NCI-H1092 treated with DMSO at 0.1 percent for 48 hours (cell line): ENCODE measurements at places on chromosomes 12 and 14.

DNA sequence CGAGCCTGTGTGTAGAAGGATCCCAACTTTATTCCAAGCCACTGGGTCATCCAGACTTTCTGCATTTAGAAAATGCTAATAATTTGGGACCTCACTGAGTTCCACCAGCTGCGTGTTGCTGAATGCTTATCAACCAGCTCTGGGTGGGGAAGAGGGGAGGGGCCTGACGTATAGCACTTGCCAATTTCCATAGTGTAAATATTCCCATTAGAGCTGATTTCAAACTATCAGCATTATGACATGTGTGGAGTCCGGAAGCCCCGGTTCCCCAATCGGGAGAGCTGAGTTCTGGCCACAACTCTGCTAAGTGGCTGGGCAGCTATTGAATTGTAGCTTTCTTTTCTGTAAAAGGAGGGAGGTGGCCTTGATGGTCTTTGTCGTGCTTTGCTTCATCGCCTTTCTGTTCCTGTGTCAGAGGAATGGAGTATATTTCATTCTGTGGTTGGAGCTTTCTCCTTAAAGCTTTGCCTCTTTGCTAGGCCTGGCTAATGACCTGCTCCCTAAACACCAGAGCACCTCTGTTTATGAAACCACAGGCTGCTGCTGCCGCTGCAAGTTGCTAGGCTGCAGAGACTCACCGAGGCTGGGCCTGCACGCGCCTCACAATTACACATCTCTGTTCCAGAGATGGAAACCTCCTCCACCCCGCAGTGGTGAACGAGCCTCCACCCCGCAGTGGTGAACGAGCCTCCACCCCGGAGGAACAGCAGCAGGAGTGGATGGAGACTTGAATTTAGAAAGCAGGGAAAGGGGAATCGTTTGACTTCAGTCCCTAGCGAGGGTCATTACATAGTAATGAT lies 7.7 kb upstream of the BCL7A start:
- no peak for DNase-seq

DNA sequence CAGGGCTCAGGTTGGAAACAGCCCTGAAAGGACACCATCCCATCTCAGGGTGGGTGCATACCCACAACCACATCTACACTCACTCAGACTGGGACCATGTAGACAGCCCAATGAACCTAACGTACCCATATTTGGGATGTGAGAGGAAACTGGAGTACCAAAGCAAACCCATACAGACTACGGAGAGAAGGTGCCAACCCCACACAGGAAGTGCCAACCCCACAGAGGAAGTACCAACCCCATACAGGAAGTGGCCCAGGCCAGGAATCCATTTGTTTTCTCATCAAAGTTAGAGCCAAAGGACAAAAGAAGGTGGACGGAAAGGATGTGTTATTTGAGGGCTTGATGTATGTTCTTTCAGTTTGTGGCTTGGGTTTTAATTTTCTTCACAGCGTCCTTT lies 19.5 kb upstream of the SPIC start:
- no peak for DNase-seq

DNA sequence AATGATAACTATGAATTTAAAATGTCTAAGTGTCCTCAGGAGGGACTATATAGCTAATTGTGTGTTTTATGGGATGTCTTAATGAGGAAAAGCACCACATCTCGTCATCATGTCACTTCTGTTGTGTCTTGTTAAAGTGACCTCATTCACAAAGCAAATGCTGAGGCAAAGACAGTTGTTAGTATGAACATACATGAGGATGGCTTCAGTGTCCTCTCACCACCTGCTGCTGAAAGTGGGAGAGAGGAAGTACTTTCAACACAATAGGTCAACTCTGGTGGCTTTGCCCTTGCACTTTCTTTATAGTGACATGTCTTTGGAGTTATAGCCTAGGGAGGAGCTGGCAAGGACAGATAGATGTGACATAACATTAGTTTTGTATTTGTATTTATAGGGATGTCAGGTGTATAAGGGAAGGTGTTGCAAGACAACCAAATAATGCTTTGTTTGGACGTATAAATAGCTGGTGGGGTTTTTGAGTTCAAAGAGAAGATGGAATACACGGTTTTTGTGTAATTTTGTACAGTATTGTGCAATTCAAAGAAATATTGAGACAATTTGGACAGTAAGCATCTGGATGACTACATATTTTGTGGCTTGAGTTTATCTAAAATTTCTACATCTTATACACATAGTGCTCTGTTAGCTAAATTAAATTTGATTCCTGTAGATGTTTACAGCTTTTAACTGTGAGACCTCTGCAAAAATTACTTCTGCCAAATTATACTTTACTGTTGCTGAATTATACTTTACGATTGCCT lies 131.7 kb upstream of the ATP2B1 start:
- no peak for DNase-seq

DNA sequence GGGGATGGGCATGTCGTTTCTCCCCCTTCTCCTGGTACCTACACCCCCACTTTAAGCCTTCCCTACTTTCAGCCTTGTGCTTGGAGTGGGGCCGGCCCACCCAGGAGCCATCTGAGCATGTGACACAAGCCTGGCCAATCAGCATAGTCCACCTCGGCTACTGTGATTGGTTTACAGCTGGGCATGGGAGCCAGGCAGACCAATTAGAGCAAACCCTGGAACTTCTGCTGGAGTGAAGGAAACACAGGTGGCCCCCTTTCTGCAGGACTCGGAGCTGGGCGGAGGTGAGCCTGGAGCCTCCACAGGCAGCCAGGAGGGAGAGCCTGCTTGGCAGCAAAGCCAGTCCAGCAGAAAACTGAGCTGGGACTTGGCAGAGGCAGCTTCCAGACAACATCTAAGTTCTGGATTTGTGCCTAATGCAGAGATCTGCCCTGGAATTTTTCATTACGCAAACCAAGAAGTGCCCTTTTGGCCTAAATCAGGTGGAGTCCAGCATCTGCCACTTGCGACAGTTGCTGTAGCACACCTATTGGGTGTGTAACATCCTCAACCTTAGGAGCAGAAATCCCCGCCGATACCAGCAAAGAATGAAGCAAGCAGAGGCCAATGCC lies 59.5 kb downstream of the SCARB1 start:
- DNase-seq: no peak

GRCh38 chr14:48628870-48629269 lies 953.5 kb upstream of the MDGA2 start:
- DNase-seq: no peak

DNA sequence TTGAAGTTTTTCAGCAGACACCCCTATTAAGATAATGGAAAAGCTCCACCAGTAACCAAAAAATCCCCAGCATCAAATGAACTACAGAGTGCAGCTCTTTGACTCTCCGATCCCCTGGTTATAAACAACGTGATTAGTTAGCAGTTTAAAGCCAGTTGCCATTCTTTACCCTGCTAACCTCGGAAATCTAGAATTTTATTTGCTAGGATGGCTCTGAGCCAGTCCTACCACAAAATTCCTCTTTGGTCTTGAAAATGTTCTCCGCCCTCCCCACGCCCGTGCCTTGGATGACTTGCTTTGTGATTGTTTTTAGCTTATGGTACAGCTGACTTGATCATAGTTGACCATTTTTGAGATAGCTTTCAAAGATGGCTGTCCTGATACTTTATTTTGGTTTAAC lies 1.2 kb downstream of the KLHDC2 start:
- no peak for DNase-seq

- DNase-seq: no peak
These were observed 10.3 kb downstream of the RTL1 start for GRCh38 chr14:100893228-100893601.

- DNase-seq: no peak
These were observed 32.1 kb downstream of the SNRNP35 start for GRCh38 chr12:123490089-123490488.

DNA sequence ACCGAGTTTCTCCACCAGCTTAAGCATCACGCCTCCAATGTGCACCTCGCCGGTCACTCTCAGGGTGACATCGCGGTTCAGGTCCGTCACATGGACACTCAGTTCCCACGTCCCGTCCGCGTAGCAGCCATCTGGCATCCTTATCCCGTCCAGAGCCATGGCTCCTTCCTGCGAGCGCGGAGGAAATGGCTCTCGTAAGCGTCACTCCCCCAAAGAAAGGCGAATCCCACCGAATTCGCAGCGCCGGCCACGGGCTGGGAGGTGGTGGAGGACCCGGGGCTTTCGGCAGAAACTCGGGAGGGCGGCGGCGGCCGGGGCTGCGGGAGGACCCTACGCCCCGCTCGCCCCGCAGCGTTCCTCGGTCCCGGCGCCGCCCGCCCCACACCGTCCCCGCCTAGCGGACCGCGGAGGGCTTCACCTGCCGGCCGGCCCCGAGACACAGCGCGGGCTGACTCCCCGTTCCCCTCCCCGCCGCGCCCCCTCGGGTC lies 396 bp downstream of the FERMT2 start:
- DNase-seq: peak; percentile 50

- peak; percentile 55 for DNase-seq
These were observed 32.9 kb downstream of the MVK start for GRCh38 chr12:109606320-109607028.

GRCh38 chr14:33516898-33517436 lies 433.9 kb downstream of the EGLN3 start:
- DNase-seq: no peak

DNA sequence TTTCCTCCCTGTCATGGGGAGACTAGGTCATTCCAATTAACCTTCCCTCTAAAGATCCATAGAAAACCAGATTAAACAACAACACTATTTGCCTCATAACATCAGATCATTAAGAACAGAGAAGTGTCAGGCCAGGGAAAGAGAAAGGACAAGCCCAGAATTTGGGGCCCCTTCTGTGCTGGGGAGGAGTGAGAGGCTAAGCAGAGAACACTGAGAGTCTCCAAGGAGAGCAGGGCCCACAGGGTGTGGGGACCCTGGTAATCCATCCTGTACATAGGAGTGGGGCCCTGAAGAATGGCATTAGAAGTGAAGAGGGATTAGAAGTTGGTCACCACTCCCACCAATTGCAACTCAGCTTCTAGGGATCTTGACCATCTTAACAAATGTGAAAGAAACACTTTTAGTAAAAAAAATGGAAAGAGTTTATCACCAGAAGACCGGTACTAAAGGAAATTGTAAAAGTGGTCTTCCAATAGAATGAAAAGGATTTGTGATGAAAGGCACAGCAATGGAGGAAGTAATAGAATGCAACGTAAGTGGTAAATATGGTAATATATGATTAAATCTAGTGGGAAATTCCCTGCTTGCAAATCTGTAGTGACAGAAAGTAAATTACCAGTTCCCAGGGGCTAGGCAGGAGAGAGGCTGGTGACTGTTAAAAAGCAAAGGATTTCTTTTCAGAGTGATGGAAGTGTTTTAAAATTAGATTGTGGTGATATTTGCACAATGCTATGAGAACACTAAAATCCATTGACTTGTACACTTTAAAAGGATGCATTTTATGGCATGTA lies 14.0 kb upstream of the TMTC1 start:
- DNase-seq: no peak

DNA sequence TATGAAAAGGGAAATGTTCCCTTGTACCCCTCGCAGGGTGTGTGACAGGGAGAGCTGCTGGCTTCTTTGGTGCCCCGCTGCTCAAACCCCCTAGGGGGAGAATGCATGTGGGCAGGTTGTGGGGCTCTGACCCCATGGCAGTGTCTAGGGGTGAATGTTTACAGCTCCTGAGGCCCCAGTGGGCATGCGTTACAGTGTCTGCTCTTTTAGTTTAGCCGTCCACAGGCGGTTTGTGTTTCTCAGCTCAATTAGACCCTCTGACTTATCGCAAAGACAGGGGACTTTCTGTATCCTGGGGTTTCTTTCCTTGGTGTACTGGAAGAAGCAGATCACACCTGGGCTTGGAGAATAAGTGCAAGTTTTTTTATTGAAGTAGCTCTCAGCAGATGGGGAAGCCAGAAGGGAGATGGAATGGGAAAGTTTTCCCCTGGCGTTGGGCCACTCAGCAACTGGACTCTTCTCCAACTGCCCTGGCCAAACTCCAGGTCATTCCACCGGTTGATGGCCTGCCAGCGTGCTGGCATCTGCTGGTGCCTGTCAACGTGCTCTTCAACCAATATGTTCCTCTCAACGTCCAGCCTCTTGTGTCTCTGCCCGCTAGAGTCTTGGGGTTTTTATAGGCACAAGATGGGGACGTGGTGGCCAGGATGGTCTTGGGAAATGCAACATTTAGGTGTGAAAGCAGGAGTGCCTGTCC lies 720.9 kb downstream of the FSCB start:
- DNase-seq: no peak

GRCh38 chr12:86837246-86837645 lies 581.1 kb upstream of the MGAT4C start:
- DNase-seq: no peak

- no peak for DNase-seq
These were observed 93.6 kb upstream of the TMTC2 start for GRCh38 chr12:82593143-82593542.

GRCh38 chr14:99579903-99580571 lies 24.0 kb downstream of the CCDC85C start:
- no peak for DNase-seq

GRCh38 chr14:95495538-95496025 lies 20.9 kb downstream of the SYNE3 start:
- DNase-seq: no peak

DNA sequence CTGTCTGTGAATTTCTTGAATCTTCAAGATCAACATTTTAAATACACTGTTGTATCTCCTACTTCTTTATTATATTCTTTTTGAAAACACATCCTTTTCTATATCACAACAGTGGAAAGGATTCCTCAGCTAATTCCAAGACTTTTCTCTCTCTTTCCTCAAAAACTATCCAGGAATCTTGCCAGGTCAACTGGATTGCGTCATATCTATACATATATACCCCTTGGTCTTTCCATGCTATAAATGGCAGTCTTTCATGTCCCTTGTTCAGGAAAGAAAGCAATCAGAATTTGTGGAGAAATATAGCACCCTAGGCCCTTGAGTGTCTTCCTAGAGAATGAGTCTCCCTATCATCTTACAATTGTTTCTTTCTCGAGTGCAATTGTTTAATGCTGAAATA lies 149.0 kb downstream of the KCNA5 start:
- no peak for DNase-seq

DNA sequence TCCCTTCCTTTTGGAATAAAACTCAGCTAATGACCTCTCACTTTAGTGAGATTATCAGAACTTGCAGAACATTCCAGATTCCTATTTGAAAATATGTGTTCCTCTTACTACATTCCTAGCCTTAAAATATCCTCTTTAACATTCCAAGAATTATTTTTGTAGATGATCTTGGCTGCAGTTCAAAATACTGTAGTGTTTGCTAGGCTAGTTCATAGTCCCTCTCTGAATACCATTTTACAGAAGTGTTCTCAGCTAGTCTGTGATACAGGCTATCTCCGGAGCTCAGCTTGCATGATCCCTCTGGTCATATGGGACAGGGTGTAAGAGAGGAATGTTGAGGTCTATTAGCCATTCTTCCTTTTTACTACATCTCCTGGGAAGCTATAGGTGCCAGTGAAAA lies 17.6 kb upstream of the GPR33 start:
- no peak for DNase-seq
